PC-9 (cell line): ENCODE measurements at places on chromosomes 3 and 15. TPM values are rescaled to one million over a fixed set of nuclear protein-coding genes. Genes with fewer than 3 reads are reported as not detected.
A peak's percentile ranks its signal among the peaks of the same experiment; 100 is the strongest.

DNA sequence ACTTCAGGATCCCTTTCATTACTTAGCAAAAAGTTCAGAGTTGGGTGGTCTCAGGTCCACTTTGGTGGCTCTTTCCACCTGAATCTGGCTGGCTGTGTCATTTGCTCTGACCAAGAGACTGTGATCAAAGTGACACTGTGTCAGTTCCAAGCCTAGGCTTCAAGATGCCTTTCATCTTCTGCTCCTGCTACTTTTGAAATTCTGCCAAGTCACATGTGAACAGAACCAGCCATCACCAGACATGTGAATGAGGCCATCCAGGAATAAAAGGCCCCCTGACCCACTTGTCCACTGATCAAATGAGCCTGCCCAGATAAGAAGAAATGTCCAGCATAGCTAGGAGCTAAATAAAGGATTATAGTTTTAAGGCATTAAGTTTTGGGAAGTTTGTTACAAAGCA is 132.2 kb downstream of the OSBPL10 start:
- no peak for DNase-seq

DNA sequence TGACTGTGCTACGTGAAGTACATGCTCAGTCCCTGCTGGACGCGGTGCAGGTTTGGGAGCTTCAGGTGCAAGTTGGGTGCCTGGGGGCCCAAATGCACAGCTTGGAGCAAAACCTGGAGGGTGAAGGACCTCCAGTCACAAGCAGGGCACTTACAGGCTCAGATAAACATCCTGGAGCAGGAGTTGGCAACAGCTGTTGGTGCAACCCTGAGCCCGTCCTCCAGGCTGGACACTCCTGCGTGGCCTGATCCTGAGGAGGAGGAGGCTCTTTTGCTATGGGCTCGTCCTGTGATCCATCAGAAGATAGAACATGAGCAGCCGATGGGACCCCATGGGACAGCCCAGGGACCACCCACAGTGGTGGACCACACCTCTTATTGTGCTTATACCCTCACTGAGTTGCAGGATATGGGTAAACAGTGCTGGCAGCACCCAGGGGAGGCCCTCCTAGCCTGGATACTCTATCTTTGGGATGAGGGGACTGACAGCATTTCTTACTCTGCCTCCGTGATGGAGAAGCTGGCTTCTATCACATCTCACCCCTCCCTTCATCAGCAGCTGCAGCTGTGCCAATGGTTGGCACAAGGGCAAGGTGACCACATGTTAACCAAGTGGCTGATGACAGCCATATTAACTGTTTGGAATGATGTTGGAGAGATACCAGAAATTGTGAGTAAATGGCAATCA is 301.6 kb downstream of the ZPLD1 start:
- no peak for DNase-seq

GRCh38 chr3:29240248-29240647 is 40.6 kb upstream of the RBMS3 start:
- DNase-seq = no peak

GRCh38 chr3:117600666-117601065 is 891.1 kb downstream of the TUSC7 start:
- DNase-seq = no peak

GRCh38 chr15:49473031-49473430 is 50.0 kb downstream of the FGF7 start:
- DNase-seq = no peak

DNA sequence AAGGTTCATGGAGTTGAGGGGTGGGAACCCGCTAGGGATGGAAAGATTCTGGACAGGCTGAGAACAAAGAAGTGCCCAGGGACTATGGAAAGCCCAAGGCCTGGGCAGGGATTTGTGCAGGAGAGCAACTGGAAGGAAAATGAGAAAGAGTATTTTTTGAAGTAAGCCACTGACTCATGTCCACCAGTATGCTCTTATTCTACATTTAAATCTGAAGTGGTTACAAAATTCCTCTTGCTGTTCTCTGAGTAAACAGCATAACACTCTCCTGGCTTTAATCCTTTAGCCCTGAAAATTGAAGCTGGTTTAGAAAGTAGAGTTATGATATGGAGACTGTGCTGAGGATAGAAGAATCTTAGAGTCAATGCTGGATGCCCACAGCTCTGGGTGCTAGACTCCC is 165.2 kb downstream of the ISL2 start:
- DNase-seq = no peak

DNA sequence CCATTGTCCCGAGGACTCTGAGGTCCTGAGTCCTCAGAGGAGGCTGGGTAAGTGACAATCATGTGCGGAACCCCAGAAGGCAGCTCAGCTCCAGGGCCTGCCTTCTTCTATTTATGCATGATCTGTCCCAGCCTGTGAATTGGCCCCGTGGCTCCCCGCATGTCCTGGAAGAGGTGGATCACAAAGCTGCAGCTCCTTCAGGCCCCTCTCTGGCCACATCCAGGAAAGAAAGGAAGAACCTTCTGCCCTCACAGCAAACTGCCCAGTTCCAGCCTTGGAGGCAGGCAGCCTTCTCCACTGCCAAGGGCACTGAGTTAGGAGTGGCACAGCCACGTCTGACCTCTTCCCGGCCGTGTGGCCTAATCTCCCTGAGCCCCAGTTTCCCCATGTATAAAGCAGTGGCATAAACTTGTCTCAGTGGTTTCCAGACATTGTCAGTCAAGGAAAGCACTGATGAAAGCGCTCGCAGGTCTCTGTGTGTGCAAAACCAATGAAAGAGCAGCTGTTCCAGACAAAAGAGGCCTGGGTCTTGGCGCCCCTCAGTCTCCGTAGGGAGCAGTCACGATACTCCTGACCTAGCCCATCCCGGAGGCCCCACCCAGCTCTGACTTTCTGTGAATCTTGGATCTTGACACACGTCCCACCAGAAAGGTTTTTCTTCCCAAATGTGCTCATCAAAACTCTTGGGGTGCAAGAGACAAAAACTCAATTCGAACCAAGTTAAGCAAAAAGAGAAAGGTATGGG is 497.3 kb downstream of the SHQ1 start:
- no peak for DNase-seq

DNA sequence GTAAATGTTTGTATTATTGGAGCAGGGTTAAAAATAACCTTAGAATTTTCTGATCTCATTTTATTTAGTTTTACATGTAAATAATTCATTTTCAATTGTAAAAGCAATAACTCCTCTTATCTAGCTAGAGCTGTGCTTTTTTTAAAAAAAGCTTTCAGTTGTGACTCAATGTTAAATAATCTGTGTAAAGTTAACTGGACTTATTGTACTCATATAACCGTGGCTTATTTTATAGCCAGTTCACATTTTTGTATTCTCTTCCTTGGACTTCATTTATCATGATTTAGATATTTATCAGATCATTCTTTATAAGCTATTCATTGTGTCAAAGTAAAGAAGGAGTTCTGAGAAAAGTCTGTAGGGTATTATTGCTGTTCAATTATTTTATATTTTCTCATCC is 435.6 kb downstream of the CADM2 start:
- DNase-seq = no peak

GRCh38 chr3:172617013-172617706 is 93.7 kb downstream of the NCEH1 start:
- no peak for DNase-seq

DNA sequence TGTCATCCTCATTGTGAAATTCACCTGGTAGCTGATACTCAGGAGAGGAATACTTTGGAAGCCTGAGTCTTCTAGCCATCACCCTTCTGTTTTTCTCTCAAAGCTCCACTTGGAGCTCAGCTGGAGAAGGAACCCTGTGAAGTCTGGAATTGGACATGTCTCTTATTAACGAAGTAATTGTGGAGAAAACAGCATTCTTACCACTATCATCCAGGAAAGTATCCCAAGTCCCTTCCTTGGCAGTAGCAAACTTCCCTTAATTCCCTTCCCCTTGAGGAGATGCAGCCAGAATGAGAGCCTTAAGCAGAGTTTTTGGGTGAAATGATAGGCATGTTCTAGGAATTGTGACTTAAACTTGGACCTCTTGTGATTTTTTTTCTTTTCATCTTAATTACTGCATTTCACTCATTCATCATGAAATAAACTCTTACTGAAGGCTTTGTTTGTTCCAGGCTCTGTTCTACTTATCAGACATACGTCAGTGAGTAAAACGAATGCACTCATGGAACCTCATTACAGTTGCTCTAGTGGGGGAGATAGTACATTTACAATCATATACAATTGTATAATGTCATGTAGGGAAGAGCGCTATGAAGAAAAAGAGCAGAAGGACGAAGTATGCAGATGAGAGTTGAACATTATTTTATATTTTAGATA is 30.5 kb upstream of the TCF12 start:
- no peak for DNase-seq

DNA sequence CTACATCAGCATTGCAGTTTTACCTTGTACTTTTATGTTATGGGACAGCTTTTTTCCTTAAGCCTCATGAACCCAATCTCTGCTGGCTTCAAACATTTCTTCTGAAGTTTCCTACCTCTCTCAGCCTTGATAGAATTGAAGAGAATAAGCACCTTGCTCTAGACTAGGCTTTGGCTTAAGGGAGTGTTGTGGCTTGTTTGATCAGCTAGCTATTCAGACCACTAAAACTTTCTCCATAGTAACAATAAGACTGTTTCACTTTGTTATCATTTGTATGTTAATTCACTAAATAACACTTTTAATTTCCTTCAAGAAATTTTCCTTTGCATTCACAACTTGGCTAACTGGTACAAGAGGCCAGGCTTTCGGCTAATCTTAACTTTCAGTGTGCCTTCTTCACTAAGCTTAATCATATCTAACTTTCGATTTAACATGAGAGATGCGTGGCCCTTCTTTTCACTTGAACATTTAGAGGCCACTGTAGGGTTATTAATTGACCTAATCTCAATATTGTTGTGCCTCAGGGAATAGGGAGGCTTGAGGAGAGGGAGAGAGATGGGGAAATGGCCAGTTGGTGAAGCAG is 8.1 kb upstream of the TIGIT start:
- no peak for DNase-seq

GRCh38 chr15:64507293-64507802 is 47.0 kb downstream of the ZNF609 start:
- DNase-seq = peak; percentile 21

DNA sequence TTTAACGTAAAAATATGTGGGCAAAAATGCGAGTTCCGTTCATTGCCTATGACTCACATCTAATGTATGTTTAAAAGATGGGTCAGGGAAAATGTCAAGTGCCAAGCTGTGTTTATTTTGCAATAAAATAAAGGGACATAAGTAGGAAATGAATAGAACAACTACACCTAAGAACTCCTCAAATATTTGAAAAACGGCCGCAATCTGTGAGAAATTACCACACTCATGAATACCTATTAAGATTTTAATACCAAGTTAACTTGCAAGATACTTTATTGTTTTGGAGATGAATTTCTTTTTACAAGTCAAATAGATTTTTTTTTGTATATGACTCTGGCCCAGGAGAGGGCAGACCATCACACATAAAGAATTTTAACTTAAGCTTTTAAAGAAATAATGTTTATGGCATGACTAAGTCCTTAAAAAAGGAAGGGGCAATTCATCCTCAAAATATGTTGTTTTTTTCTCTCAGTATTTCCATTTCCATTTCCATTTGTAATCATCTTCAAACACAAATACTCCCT is 152.7 kb downstream of the SUCNR1 start:
- peak; percentile 22 for DNase-seq

- no peak for DNase-seq
Observed at GRCh38 chr3:154794391-154794790, 285.7 kb upstream of the MME start.

- no peak for DNase-seq
Observed at GRCh38 chr15:69489073-69489571, 36.5 kb downstream of the RPLP1 start.

DNA sequence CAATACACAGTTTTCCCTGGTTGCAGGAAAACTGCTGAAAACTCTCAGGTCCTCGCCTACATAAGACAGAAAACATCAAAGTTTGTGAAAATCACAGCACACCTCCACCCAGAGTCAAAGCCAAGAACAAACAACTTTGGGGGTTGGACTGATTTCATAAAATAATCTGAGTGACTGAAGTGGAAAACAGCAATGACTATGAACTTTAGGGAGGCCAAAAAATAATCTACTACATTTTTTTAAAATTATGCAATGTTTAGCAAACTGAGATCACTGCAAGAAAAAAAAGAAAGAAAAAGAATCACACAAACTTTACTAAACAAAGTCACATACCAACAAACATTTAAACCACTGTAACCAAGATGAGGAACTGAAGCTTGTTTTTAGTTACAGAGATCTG is 15.9 kb upstream of the FOXP1 start:
- no peak for DNase-seq

DNA sequence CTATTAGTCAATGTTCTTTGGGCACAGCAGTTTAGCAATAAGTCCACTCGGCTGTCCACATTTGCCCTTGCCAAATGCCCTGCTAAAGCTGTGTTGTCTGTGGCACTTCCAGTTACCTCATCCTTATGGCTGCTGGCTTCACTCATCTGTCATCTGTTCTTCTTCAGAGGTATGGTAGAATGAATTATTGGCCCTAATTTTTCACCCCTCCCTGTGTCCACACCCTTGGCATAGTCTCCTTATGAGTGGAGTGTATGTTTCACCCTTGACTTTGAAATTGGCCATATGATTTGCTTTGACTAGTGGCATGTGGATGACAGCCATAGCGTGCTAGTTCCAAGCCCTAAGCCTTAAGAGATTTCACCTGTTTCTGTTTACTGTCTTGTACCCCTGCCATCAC is 72.1 kb upstream of the EPHB1 start:
- no peak for DNase-seq

GRCh38 chr3:96169111-96169766 is 645.2 kb upstream of the EPHA6 start:
- DNase-seq = no peak

DNA sequence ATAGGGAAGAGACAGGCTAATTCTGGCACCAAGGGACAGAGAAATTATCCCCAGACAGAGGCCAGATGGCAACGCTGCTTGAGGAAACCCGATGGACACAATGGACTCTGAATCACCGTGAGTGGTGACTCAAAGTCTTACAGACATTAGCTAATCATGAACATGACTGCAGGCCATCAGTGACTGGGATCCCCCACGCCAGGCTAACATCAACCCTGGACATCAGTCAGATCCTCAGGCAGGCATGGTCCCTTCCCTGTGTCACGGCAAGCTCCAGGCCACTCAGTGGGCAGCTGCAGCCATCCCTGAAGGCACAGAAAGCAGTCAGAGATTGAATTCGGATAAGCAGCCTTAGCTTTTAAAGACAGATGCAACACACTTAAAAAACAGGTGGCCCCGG is 23.8 kb upstream of the OXTR start:
- DNase-seq = no peak

- no peak for DNase-seq
Observed at GRCh38 chr15:84079885-84080777, 155.4 kb upstream of the GOLGA6L4 start.

DNA sequence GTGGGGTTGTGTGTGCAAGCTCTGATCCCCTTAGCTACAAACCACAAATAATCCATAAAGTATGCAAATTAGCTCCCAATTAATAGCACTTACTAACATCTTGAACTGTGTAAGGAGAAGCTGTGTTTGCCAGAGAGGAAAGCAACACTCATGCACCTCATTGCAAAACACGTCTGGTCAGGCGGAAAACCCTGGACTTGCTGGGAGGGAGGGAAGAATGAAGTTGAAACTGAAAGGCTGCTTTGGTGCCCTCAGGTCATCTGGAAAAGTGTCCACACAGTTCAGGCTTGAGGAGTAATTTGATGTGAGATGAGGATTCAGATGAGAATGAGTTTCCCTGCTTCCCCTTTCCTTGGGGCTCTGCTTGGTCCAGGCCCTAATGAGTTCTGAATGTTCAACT is 185.5 kb upstream of the ANKRD28 start:
- peak; percentile 49 for DNase-seq

Gene RETNLB
- not detected in 2 replicates for total RNA-seq

Gene ST8SIA2
- not detected in 2 replicates for total RNA-seq

Gene IMPG2
- 0.05 and 0.11 TPM in 2 replicates for total RNA-seq

Gene SERPINI2
- total RNA-seq = not detected in 2 replicates

Gene XCR1
- total RNA-seq = 0.13 and 0.18 TPM in 2 replicates

Gene LTK
- total RNA-seq = 0.11 and 0.28 TPM in 2 replicates

Gene LRRC58
- total RNA-seq = 22.2 and 28.9 TPM in 2 replicates
